ENCODE measurements at places on chromosomes 7 and 10. TPM values are rescaled to one million over a fixed set of nuclear protein-coding genes. Genes with fewer than 3 reads are reported as not detected.

Gene PRPS1L1
- total RNA-seq, result not detected

DNA sequence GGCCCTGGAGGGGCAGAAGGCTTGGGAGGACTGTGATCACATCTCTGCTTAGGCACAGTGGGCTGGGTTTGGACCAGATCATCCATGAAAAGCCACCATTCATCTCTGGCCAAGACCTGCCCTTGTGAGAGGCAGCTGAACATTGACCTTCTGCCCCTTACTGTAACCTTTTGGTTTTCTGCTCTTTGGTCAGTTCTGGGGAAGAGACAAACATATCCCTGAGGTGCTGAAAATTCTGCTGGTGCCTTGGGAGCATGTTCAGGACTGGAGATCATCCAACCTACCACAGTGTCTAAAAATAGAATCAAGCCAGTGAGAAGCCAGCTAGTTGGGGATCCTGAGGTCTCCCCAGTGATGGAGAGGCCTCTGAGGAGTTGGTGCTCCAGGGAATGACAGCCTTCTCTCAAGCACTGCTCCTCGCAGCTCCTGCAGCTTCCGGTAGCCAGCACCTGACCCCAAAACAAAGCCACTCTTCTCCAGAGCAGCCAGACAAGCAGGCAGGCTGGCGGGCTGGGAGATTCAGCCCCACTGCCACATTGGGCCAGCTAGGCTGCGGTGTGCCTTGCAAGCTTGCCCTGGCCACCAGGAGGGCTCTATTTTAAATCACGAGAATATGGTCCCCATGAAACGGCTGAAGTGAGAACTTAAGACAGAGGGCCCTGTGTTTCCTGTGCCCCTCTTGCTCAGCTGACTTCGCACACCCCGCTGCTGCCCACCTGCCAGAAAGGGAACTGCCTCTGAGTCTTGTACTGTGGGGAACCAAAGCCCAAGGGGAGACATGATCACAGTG, 37.8 kb upstream of the UBE2H start:
- no peak for DNase-seq

DNA sequence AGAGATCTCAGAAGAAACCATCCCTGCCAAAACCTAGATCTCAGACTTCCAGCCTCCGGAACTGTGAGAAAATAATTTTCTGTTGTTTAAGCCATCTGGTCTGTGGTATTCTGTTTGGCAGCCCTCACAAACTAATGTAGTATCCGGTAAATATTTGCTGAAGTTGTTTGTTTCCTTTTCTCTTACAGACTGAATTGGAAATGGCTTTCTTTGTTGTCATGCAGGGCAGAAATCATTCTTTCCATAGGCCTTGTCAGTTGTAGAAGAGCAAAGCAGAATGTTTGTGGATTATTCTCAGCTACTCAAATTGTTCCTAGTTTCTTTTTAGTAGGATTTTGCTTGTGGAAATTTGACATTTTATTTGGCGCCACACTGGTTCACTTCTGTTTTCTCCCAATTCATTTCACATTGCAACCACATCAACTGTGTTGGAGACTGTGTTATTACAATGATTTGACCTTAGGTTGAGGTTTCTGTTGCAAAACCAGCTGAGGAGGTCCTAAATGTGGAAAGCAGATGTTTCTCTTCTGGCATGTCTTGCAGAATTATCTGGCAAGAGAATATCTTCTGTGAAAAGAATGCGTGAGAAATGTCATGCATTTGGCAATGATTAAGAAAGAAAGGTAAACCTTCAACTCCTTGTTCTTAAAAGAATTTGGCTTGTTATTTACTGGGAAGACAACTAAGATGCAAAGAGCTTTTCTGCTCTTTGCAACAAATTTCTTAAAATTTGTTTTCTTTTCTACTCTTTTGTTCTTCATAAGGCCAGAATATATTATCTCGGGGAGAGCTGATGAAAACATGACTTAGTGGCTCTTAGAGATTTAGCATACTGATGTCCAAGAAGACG, 25.8 kb downstream of the ACTA2 start:
- DNase-seq, result peak; percentile 24

DNA sequence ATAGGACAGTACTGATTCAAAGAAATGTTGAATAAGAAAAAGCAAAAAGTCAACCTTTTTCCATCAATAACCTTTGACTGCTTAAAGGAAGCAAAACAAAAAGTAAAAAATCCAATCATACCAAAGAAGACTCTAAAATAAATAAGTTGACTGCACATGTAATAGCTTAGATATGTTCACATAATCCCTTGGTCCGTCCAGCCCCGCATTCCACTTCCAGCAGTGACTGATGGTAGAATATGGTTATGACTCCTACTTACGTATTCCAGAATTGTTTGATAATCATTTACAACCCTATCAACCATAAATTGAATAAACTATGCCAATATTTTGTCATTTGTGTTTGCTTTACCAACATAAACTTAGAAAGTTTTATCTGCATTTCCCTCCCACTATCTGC, 77.9 kb downstream of the CTNNA3 start:
- DNase-seq, result peak; percentile 88

- DNase-seq, result no peak
Observed at GRCh38 chr10:123970207-123970926, 78.8 kb upstream of the CPXM2 start.

DNA sequence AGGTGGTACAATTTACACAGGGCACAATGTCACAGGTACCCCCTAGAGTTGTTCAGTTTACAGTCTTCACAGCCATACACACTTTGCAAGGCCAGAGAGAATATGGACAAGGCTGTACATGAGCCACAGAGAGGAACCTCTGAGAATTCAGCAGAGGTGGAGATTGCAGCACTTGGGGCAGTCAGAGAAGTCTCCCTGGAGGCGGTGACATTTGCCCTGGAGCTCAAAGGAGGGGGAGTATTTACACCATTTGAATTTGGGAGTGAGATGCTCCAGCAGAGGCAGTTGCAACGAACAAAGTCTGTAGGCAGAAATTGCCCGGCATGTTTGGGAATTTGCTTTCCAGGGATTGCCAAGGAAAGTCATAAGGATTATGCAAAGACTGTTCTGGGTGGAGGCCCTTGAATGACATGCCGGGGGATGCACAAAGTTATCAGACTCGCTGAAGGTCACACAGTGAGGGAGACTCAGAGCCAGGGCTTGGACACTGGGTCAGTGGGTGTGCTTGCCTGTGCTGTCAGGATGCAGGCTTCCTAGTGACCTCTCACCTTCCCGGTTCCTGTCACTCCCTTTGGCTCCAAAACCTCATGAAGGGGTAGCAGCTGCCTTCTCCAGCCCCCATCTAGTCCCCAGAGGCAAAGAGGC, 160.7 kb upstream of the PCBD1 start:
- no peak for DNase-seq

DNA sequence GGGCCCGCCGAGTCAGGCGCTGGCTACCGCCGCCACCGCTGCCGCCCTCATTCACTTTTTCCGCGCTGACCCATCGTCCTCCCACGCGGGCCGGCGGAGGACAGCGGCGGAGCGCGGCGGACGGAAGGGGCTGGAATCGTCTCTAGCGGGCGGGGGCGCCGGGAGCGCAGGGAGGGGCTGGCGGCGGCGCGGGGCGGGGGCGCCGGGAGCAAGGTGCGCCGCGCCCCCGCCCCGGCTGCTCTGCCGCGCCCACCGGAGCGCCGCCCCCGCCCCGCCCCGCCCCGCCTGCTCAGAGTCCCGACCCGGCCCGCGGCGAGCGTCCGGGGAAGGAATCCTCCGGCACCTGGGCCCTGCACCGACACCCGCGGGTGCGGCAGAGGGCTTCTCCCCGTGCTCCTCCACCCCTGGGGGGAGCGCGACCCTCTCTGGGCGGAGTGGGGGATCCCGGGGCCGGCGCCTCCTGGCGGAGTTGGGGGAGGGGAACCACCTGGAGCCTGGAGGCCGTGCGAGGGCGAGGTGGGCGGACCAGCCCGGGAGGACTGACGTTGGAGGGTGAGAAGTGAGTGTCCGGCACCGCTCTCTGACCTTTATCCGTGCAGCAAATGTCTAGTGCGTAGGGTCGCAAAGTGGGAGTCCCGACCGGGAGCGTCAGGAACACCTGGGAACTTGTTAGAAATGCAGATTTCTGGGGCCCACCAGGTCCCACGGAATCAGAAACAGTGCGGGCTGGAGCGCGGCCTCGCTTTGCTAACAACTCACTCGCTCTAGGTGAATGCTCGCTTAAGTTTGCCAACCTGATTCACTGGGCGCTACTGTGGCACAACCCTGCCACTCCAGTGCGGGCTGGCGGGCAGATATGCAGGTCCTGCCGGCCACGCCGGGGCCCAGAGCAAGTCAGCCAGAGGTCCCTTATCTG, at the start of gene COBL:
Gene COBL (minus strand): TSS at position 144 of the 916 bp plus-strand sequence. CDS start 176 bp downstream, outside the sequence.
- peak; percentile 39 for DNase-seq

All from MG63 (cell line).